T1000 (cell line): ENCODE measurements at places on chromosomes 5 and 9.

DNA sequence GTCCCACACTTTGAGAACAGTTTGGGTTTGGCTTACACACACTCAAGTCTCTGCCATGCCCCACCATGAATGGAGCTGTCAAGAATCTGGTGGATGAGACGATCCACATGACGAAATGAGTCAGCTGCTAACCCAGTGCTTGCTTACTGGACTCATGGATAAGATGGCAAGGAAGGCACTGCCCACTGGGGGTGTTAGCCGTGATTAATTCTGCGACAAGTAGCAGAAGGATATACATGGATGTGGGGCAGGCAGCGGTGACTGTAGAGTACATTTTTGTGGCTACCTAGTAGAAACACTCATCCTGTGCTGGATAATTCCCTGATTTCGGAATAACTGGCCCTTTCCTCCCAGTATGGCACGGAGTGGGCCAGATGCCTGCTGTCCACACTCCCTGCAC, 77.5 kb downstream of the SPATA31C2 start:
- DNase-seq: no peak

- DNase-seq: no peak
Measured at GRCh38 chr9:69004836-69005235, 9.1 kb downstream of the PRKACG start.

GRCh38 chr5:177336112-177336511, 15.4 kb downstream of the LMAN2 start:
- no peak for DNase-seq

DNA sequence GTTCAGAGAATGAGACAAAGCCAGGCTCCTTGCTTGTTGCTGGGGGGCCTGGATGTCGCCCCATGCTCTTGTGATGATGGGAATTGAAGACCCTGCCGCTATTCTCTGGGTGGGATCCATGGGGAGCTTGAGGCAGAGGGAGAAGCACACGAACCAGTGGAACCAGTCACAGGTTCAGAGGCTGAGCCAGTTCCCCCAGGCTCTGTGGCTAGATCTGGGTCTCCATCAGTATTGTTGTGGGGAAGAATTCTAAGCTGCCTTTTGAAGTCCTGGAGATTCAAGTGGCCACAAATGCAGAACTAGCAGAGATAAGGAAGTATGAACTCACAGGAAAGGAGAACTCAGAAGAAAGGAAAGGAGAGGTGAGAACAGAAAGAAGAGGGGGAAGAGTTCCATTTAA, 219.4 kb downstream of the MSX2 start:
- no peak for DNase-seq

DNA sequence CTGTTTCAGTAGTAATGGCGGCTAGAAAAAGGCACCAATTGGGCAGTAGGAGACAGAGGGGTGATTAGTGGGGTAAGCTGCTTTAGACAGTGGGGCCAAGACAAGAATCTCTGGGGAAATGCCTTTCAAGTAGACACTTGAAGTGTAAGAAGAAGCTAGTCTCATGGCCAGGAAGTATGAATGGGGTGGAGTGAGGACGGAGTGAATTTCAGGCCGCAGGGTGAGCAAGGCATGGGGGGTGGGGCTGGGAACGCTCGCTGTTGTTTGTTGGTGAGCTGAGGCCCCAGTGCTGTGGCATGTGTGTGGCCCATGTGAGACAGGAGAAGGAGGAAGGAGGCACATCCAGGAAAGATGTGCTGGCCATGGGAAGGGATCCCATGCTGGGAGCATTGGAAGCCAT, 149.2 kb upstream of the NFIL3 start:
- DNase-seq: no peak

GRCh38 chr5:132474881-132475496, 15.6 kb downstream of the IRF1 start:
- DNase-seq: no peak

DNA sequence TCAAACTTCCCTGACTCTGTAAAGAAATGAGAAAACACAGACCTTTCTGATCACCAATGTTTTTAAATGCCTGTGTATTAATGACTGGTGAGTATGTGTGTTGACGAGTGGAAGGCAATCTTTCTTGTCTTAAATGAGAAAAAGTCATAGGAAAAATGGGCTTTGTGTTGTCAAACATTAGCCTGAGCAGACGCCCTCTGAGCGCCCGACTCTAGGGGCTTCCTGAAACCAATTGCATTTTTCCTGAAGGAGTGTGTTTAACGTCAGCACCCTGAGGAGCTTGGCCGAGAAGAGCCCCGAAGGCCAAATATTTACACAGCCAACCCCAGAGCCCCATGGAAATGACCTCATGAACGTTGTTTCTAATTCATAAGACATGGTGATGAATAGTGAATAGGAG, 154.3 kb downstream of the PHF2 start:
- DNase-seq: no peak

- no peak for DNase-seq
Measured at GRCh38 chr9:3957306-3957705, 342.6 kb downstream of the GLIS3 start.

GRCh38 chr9:134225816-134226215, 61.5 kb upstream of the RNU6ATAC start:
- DNase-seq: no peak

DNA sequence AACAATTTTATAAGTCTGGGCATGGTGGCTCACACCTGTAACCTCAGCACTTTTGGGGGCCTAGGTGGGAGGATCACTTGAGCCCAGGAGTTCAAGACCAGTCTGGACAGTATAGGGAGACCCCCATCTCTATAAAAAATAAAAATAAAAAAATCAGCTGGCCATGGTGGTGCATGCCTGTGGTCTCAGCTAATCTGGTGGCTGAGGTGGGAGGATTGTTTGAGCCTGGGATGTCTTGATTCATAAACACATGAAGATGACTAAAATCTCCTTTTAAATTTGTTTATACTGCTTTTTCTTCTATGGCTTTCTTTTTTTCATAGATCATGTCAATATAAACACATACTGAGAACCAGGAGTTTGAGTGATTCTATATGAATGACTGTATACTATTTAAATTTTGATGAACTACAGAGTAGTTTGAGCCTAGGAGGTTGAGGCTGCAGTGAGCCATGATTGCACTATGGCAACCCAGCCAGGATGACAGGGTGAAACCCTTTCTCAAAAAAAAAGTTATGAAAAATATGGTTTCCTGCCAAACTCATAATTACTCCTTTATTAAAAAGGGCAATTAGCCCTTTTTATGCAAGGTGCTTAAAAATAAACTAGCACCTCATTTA, 14.2 kb downstream of the RIC1 start:
- DNase-seq: no peak

DNA sequence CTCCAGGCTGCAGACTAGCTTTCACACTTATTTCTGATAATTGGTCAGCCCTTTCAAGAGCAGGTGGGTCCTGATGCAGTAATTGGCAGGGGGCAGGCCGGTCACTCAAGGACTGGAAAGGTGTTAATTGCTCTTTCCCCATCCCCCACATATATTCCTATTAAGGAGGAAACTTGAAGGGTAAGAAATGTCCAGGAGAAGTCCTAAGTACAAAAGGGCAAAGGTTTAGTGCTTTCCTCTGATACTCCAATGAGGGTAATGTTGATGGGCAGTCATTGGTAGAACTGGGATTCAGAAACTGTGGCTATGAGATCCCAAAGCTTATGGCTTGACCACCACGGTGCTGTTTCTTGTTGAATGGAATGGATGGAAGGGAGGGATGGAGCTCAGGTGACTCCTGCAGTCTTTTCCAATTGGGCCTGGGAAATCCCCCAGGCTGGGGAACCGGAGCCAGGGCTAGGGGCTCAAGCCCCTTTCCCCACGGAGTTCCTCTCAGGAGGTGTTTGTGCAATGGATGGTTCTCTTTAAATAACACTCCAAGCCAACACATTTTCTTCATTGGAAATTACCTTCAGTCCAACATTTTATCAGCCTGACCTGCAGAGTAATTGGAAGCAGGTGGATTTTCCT, 103.2 kb upstream of the ALDH1B1 start:
- DNase-seq: no peak

- DNase-seq: no peak
Measured at GRCh38 chr5:164650427-164650826, 1145.0 kb downstream of the MAT2B start.

DNA sequence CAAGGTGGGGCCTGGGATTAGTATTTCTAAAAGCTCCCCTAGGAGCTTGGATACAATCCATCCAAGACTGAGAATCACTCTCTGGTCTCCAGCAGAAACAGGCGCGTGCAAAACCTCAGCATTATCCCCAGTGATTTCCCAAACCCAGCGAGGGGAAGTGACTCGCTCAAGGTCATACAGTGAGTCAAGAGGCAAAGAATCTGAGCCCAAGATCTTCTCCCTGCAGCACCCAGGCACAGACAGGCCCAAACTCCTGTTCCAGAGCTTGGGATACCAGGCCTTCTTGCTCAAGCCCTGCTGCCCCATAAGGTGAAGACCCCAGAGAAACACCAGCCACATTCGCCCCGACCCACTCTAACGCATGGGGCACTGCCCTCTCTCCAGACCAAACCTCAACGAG, 33.2 kb downstream of the SHB start:
- no peak for DNase-seq

DNA sequence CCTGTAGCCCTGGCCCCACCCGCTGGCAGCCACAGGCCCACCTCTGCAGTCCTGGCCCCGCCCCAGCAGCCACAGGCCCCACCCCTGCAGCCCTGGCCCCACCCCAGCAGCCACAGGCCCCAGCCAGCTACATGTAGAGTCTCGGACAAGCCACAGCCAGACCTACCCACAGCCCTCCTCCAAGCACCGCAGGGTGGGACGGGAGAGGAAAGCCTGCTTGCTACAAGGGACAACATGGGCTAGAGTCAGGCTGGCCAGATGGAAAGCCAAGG, 49.5 kb upstream of the SARDH start:
- DNase-seq: no peak

- no peak for DNase-seq
Measured at GRCh38 chr9:99873531-99873930, 32.9 kb upstream of the STX17 start.

DNA sequence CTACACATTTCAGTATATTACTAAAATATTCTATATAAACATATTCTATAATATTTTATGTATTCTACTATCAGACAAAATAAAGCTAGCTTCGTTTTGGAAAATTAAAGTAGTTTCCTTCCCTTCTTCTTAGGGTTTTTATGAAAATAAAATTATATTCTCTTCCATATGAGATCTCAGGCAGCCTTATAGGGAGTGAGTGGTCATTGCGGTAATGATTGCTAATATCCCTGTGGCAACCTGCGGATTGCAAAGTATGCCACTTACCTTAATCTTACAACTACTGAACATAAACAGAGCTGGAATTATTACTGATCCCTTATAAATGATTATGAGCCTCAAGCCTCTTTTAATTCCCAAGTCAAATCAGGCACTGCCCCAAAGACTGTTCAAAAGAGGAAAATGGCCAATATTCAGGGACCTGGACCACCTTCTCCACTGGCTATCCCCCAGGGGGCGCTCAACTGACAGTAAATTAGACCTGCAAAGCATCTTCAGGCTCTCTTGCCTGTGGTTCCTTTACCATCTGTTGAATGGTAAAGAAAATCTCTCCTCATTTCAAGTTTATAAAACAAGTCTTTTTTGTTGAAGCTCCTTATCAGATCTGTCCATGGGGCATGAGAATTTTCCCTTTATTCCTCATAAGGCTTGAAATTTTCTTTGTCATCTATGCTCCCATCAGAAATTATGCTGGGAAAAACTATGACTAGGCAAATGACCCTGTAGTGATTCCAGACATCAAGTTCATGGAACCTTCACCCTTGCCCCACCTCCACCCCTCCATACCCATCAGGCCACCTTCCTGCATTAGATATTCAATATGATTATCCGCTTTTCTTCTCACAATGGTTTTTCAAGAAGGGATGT, 163.9 kb downstream of the CEMIP2 start:
- DNase-seq: no peak

GRCh38 chr5:85397451-85397850, 1012.8 kb upstream of the EDIL3 start:
- DNase-seq: no peak

DNA sequence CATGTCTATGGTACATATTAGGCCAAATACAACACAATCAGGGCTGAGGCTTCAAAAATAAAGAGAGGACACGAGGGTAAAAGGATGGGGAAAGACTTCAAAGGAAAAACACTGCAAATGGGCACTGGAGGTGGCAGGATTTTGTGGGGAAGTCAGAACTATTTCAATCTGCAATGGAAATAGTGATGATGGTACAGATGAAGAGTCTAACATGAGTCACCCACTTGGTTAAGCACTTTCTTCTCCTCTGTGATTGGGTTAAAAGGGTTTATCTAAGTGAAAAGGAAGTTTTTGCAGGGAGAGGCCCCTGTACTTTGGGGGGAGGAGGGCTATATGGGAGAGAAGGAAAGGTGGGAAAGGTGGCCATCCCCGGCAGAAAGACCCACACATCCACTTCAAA, 4.5 kb upstream of the SH3GL2 start:
- DNase-seq: no peak

DNA sequence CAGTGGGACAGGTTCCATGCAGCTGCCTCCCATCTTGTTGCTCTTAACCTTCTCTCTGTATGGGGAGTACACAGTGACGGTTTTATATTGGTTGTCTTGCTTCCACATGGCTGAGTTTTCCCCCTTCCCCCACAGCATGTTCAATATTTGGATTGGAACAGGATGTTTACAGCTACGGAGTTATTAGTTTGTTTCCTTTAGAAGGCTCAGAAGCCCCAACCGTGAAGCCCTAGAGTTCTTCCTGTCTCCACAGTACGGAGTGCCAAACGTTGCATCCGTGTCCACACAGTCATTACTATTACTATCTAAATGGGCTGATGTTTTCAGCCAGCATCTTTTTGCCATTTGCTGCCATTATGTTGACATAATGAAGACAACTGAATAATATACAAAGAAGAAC, 277.5 kb downstream of the MARCHF11 start:
- DNase-seq: no peak

DNA sequence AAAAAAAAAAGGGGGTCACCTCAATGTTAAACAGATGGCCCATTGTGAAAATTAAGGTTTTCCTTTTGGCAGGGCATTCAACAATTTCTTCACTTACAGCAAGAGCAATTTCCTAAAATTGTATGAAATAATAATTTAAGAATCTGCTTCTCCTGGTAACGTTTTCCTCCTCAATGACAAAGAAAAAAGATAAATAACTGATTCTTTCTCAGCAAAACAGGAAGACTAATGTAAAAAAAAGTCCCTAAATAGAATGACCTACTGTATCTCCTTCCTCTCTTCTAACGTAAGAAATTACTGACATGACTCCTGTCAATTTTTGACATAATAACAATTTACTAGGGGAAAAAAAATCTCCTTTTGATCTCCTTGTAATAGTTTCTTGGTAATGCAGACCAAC, 25.5 kb downstream of the ABHD17B start:
- no peak for DNase-seq

GRCh38 chr5:151298063-151298855, 5.3 kb downstream of the SLC36A3 start:
- no peak for DNase-seq

DNA sequence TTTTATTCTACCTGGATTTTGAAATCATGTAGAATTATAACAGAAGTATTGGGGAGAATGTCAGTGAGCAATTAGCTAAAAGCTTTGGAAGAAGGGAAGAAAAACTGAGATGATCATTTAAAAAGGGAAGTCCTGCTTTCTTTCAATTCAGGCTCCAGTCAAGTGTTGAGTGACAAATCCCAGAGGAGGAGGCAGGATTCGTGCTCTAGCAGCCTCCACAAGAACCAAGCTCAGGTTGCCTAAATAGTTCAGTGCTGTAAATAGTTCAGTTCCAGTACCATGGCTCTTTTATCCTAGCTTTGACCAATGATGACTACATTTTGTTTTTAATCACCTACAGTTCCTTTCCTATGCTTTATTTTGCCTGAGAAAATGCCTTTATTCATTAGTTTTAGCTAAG, 204.9 kb upstream of the NREP start:
- no peak for DNase-seq
